ENCODE measurements at places on chromosomes 7 and 10.

GRCh38 chr10:49280001-49280408 lies 19.0 kb upstream of the C10orf71 start:
- DNase-seq, result peak; percentile 2

GRCh38 chr7:95674101-95674500 lies 77.8 kb upstream of the PDK4 start:
- DNase-seq, result no peak

DNA sequence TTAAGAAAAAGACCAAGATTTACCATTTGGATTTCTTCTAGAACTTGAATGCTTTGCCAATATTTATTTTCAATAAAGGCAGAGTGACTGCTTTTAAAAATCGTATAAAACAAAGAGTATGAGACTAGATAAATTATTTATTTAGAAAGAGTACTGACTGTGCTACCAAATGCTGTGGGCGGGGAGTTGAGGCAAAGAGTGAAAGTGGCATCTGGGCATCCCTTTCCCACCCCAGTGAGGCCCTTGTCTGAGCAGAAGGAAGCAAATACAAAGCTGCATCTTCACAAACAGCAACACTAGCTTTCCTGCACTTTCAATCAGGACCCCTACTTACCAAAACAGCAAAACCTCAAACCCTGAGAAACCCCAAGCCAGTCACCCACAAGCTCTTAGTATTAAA lies 34.9 kb downstream of the ITGB1 start:
- DNase-seq, result no peak

DNA sequence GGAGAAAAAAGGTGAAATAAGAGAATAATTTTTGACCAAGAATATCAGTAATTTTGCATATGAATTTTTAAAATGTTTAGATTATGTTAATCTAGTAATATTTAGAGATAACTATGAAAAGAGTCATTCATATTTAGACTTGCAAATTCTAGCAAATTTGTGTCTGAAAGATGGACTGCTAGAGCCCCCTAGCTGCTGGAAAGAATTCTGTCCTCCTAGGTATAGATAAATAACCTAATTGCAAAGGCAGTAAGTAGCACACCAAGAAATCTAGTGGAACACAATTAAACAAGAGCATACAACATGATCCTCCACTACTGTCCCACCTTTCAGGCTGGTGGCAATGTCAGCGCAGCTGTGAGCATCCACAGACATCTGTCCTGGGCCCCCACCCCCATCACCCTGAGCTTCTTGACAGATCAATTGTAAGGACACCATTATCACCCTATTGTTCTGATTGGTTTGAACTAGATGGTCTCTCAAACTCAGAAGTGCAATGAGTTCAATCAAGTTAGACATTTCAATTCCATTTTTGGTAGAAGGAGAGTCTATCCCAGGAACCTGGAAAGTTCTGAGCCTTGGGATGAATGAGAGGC lies 15.0 kb upstream of the GFRA1 start:
- DNase-seq, result peak; percentile 61

- DNase-seq, result peak; percentile 60
Observed at GRCh38 chr7:20440472-20441105, 109.9 kb downstream of the ITGB8 start.

DNA sequence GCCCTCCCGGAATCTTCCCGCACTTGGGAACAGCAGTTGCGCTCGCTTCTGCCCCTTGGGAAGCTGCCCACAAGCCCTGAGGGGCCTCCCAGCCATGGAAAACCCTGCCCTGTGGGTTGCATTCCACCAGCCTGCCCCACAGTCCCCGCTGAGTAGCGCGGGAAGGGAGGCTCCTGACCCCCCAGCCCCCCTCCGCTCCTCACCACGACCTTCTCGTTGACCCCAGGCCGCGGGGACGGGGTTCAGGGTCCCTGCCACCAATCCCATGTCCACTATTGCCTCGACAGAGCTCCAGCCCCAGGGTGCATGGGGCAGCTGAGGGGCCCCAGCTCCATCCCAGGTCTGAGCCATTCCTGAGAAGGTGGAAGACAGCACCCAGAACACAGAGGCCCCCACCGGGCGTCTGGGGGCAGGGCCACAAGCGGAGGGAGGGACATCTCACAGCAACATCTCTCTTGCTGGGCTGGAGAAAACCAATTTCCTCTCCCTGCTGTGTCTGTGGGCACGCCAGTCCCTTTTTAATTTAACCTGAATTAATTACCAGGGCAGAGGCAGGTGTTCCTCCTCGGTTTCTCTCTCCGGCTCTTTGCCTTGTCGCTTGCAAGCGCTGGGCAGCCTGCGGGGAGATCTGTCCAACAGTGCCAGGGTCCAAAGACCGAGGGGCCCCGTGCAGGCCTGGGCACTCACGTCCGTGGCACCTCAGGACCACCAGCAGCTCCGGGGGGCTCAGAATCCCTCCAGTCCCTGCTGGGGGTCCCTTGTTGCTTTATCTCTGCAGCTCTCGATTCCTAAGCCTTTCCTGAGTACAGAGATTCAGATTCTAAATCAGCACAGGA lies 57.9 kb downstream of the FOXL3 start:
- DNase-seq, result no peak

DNA sequence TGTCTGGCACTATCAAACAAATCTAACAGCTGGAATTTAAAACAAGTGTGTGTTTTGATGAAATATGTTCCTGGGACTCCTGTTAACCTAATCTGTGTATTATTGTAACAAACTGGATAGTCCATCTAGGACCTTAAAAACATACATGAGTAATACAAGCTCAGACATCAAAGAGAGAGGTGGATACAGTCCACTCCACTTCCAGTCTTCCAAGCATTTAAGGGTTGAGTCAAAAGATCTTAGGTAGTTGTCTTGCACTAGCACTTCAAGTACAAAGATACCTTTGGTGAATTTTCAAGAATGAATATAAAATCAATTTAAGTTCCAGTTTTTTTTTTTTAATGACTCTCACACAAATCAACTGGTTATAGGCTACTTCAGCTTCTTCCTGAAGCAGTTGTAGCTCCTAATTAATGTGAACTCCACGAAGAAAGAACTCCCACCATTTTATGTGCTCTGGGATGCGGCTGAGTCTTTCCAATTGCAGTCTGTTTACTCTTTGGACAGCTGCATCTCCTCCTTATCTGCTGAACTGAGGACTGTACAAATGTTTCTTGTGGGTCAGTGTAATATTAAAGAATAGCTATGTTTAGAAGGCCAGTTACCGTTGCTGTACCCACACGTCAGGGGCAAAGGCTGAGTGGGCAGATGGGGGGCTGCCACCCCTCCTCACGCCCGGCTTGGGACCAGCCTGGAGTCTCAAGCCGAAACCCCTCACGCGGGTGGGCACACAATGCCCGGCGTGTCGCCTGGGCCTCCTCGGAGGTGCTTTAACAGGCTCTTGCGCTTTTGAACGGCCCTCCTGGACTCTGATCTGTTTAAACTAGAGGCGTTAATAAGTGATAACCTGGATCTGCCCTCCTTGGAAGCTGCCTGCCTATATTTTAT lies 2.9 kb upstream of the IGF2BP3 start:
- no peak for DNase-seq

GRCh38 chr7:117023325-117023854 lies 70.1 kb downstream of the ST7 start:
- no peak for DNase-seq

GRCh38 chr7:39602351-39602750 lies 21.0 kb upstream of the RALA start:
- no peak for DNase-seq

DNA sequence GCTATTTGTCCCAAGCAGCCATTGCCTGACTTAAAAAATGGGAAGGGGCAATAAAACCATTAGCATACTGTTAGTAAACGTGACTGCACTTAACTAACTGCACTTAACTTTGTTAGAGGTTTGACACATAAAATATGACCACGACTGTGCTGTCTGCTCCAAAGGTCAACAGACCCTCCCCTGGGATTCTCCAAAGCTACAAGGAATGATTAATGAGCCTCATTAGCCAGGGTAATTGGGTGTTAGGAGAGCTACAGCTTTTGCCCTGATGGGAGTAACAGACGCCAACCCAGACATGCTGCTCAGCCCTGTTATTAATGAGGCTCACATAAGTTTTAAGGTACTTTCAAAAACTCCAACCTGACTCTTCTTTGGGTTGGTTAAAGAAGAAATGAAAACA lies 129.4 kb upstream of the PLPP4 start:
- no peak for DNase-seq

DNA sequence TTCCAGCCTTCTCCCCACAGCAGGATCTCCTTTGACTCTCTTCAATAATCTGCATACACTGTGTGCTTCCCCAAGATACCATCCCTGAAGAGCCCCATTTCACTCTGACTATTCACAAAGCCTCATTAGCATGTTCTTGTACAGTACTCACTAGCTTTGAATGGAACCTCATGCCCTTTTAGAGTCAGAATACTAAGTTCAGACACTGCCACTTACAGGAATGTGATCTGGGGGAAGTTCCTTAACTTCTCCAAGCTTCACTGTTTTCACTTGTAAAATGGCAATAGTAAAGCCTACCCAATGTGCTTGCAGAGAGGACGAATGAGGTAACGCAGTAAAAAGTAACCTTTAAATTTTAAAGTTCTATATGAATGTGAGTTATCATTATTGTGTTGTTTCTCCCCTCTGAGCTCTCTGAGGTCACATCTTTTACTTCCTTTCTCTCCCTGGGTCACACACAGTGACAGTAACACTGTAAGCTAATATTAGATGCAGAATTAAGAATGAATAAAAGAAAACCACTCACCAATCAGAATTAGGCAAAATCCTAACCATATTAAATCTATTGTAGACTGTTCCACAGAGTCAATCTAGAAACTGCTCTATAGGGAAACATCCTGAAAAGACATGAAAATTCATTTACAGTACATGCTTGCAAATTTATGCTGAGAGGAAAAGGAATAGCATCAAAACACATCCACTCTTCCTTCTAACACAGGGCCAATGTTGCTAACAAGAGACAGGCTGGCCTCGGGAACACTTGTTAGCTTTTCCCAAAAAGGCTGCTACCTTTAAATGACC lies 64.2 kb upstream of the IL6 start:
- DNase-seq, result no peak

DNA sequence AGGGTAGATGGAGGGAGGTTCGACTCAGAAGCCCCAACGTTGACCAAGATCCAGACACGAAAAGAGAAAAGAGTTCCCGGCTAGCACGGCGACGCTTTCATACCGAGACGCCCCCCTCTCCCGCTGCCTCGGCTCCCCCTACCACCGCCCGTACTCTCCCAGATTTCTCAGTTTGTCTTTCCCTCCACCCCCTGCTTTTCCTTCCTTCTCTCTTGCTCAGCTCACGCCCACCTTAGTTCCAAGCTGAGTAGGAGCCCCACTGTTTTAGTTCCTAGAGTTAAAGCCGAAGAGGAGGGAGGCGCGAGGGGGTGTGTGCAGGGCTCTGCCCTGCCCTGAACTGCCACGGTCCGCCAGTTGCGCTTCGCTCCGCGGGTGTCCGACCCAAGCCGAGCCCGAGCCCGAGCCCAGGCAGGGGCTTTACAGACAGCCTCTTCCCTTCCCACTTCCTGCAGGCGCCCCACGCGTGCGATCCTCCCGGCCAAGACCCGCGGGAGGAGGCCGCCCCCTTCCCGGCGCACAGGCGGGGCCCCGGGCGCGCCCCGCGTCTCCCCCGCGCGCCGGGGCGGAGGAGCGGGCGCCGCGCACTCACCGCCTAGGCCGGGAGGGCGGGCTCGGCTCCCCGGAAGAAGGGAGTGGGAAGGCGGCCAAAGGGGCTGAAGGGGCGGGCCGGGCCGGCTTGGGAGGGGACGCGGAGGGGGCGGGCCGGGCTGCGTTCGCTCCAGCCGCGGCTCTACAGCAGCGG lies at the start of gene EPHB6:
EPHB6 (plus strand) TSS at position 705 of the 742 bp plus-strand sequence. CDS start 8,152 bp downstream, outside the sequence.
- DNase-seq, result peak; percentile 51

DNA sequence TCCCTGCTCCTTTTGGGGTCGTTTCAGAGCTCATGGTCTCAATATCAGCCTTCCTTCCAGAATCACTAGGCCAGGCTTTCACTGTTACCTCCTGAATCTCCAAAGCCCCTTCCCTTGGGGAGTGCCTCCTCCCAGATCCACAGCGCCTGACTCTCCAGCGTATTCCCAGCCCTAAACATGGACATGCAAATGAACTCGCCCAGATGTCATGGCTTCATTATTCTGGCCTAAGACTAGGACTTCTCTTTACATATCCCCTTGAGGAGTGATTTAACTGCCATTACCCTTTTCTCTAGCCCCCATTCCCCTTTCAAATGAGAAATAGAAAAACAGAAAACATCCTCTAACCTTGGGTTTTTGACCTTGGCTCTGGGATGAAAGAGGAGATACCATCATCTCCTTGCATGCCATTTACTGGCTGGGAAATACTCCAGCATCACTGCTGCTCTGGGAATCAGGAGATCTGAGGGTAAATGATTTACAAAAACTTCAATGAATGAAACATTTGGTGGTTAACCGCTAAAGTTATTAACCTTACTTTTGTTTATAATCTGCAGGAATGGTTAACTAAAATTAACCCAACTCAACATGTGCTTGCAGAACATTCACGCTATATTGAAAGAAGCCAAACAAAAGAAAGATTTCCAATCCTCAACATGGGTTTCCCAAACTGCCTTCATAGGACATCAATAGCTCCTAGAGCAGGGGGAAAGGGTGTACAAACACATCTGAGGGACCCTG lies 37.0 kb downstream of the FAM171A1 start:
- no peak for DNase-seq

DNA sequence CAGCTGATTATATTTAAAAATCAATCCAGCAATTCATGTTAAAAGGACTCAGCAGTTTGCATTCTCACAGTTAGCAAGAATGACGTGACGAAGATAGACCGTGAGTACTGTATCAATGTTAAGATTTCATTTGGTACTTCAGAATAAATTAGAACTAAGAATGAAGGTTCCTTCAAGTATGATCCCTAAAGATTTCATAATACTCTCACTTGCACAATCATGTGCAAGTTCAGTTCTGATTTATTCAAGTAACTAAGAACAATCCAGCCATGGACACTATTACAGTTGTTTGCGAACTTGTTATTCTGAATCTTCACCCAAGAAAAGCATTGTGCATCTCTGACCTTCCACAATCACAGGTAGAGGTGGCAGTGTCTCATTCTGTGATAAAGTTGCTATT lies 7.7 kb downstream of the RHEB start:
- peak; percentile 35 for DNase-seq

DNA sequence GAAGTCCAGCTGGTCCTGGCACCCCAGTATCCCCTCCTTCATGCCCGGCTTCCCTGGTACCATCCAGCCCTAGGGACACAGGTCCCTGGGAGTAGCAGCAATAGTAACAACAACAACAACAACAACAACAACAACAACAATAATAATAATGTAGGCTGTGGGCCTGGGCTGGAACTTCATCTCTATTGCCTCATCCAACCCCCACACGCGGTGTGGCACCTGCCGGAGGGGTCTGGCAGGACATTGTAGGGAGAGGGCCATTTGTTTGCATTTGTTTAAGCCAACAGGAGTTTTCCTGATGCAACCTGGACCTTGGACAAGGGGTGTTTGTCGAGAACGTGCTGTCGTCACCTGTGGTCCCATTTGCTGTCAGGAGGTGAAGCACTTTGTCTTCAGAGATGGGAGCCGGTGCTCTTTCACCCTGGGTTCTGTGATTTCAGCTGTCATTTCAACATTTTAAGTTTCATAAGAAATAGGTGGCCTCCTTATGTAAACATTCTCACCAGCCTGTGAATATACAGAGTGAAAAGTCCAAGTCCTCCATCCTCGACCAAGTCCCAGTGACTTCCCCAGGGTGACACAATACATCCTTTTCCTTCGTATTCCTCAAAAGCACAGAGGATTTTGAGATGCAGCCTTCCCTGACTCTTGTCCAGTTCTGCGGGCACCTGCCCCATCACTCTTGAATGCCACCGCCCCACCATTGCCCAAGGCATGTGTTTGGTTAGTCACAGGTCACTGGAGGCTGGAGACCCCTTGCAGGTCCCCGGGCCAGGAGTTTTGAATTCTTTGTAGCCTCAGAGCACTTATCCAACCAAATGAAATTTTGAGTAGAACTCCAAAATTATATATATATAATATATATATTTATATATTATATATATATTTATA lies 9.2 kb downstream of the LHPP start:
- no peak for DNase-seq

Data from epithelial cell of esophagus (primary cell).